Activated B cell treated with CpG ODN at 0.5 μM for 24 hours (primary cell): ENCODE measurements at places on chromosomes 1 and 21.
A peak's percentile ranks its signal among the peaks of the same experiment; 100 is the strongest.

DNA sequence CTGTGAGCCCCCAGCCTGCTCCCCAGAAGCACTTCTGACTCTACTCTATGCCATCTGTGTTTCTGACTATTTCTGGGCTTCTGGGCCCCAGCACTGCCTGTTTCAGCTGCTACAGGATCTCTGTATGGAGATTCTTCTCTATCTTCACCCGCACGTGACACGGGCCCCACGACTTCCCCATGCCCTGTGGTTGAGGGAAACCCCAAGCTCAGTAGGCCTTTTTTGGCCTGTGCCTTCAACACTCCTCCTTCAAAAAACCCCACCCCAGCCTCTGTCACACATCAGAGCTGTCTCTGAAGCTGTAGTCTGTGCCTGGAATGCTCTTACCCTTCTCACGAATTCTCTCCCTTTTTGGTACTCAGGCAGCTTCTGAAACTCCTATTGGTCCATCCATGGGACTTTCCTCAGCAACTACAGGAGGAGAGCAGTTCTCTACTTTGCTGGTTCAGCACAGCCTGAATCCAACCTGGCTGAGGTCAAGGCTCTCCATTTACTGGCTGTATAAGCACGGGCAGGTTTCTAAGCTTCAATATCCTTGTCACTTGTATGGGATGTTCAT is 2.0 kb upstream of the NID1 start:
- H3K4me1 ChIP-seq, result peaks cover 33% of the 10 kb centered on the region
- peaks cover 20% of the 10 kb centered on the region for H3K27me3 ChIP-seq
- H3K27ac ChIP-seq, result peak overlapping the region; percentile 71
- peak overlapping the region; percentile 57 for H3K4me3 ChIP-seq

- peaks cover 21% of the 10 kb centered on the region for H3K36me3 ChIP-seq
- no peaks in the 10 kb centered on the region for H3K27me3 ChIP-seq
- peak overlapping the region; percentile 92 for H3K4me3 ChIP-seq
- peaks cover 71% of the 10 kb centered on the region for H3K4me1 ChIP-seq
Observed at GRCh38 chr1:55214934-55215193, 300 bp downstream of the USP24 start.

DNA sequence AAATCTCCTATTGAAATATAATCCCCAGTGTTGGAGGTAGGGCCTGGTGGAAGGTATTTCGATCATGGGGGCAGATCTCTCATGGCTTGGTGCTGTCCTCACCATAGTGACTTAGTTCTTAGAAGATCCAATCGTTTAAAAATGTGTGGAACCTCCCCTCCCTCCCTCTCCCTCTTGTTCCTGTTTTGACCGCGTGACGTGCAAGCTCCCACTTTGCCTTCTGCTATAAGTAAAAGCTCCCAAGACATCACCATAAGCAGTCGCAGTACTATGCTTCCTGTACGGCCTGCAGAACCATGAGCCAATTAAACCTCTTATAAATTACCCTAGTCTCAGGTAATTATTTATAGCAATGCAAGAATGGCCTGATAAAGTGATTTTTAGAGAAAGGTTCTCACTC is 10.9 kb upstream of the RGS2 start:
- no peak overlapping the region for H3K4me3 ChIP-seq
- no peak overlapping the region for H3K27ac ChIP-seq
- no peaks in the 10 kb centered on the region for H3K4me1 ChIP-seq
- H3K36me3 ChIP-seq, result no peaks in the 10 kb centered on the region

DNA sequence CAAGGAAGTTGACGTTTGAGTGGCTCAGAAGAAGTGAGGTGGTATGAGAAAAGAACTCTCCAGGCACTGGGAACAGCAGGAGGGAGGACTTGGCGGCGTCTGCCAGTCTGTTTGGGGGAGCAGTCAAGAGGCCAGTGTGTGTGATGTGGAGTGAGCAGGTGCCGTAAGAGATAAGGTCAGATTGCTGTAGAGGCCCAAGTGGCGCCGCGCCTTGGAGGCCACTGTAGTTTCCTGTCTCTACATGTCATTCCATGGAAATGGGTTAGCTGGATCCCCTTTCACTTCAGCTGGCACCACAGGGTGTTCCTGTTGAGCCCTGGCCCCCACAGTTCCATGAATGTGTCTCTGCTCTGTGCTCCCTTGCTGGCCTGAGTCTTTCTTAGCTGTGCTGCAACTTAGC is 35.5 kb upstream of the PTPRF start:
- no peak for DNase-seq
- no peak overlapping the region for H3K27ac ChIP-seq
- H3K27me3 ChIP-seq, result peaks cover 22% of the 10 kb centered on the region
- no peaks in the 10 kb centered on the region for H3K36me3 ChIP-seq

- H3K4me3 ChIP-seq, result no peak overlapping the region
- no peak for DNase-seq
Observed at GRCh38 chr1:96096613-96097321, 624.8 kb upstream of the PTBP2 start.

DNA sequence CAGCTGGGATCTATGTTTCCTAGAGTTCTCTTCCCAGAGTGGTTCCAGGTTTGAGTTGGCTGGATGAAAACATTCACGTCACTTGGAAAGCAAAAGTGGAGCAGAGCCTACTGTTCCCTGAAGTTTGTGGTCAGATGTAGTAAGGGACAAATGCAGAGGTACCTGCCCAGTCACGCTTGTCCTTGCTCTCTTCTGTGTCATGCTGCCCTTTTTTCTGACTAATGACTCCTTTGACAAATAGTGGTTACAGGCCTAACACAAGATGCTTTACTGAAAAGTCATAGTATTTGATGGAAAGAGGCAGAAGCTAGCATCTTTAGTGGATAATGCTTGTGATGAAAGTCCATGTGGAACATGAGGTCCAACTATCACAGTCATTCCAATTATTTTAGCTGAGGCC is 881.4 kb upstream of the B3GALT2 start:
- H3K4me3 ChIP-seq, result no peak overlapping the region
- H3K36me3 ChIP-seq, result no peaks in the 10 kb centered on the region
- no peaks in the 10 kb centered on the region for H3K27me3 ChIP-seq
- H3K4me1 ChIP-seq, result no peaks in the 10 kb centered on the region

DNA sequence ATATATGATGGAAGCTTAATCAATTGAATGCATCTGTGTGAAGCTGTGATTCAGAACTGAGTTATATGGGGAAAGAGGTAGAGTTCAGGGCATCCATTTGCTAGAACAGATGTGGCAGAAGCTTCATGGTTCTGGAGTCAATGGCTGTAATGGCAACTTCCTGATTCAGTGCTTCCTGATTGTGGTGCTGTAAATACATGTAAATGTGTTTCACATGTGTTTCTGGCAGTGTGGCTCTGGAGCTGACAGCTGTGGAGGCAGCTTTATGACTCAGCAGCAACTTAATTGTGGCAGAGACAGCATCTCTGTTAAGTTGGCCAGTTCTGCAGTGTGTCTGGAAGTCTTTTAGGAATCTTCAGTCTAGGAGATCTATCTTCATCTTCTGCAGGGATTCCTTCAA is 226.6 kb upstream of the ZRANB2 start:
- H3K27me3 ChIP-seq, result no peaks in the 10 kb centered on the region
- H3K27ac ChIP-seq, result no peak overlapping the region
- H3K4me1 ChIP-seq, result no peaks in the 10 kb centered on the region
- DNase-seq, result no peak
- no peak overlapping the region for H3K4me3 ChIP-seq

GRCh38 chr1:17213148-17213781 is 8.3 kb downstream of the PADI1 start:
- H3K4me3 ChIP-seq, result no peak overlapping the region
- H3K27me3 ChIP-seq, result peaks cover 27% of the 10 kb centered on the region
- DNase-seq, result no peak
- H3K27ac ChIP-seq, result no peak overlapping the region

GRCh38 chr21:44869781-44870747 is 3.4 kb downstream of the PTTG1IP start:
- H3K36me3 ChIP-seq, result peaks cover 11% of the 10 kb centered on the region
- H3K4me1 ChIP-seq, result peaks cover 72% of the 10 kb centered on the region
- H3K27ac ChIP-seq, result no peak overlapping the region
- H3K4me3 ChIP-seq, result no peak overlapping the region

GRCh38 chr1:172561252-172561651 is 28.3 kb downstream of the SUCO start:
- H3K36me3 ChIP-seq, result peaks cover 90% of the 10 kb centered on the region
- H3K27ac ChIP-seq, result no peak overlapping the region
- no peak overlapping the region for H3K4me3 ChIP-seq
- peaks cover 5% of the 10 kb centered on the region for H3K4me1 ChIP-seq
- H3K27me3 ChIP-seq, result no peaks in the 10 kb centered on the region

DNA sequence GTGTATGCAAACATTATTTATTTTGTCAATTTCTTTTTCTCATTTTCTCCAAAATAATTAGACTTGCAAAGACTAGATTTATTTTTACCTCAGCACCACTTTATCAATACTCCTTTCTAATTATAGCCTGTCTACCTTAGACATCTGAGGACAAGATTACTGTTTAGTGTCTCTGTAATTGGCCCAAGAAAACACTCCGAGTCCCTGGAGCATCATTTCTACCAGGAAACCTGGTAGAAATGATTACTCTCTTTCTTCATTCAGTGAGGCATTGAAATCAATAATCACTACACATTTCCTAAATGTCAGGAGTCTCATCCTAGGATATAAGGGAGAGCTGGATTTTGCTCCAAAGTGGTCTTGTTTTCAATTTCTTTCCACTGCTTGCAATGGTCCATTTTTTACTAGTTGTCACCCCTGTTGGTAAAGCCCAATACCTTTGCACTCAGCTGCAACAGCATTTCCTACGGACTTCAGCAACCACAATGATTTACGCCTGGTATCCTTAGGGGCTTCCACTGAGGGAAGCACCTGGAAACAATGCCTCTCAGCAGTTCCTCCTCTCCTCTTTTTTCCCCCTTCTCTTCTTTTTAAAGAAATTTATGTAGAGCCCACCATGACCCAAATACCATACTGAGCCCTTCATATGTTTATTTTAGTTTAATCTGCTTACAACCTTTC is 64.6 kb downstream of the GRIK1 start:
- H3K4me3 ChIP-seq, result no peak overlapping the region
- H3K27me3 ChIP-seq, result peaks cover 2% of the 10 kb centered on the region
- no peak overlapping the region for H3K27ac ChIP-seq

GRCh38 chr1:40984066-40984465 is 4.6 kb downstream of the CTPS1 start:
- H3K36me3 ChIP-seq, result peaks cover 69% of the 10 kb centered on the region
- H3K27ac ChIP-seq, result no peak overlapping the region
- DNase-seq, result no peak
- no peaks in the 10 kb centered on the region for H3K27me3 ChIP-seq
- H3K4me3 ChIP-seq, result no peak overlapping the region

GRCh38 chr1:171890131-171890530 is 48.8 kb downstream of the DNM3 start:
- no peaks in the 10 kb centered on the region for H3K4me1 ChIP-seq
- no peak for DNase-seq
- H3K4me3 ChIP-seq, result no peak overlapping the region
- H3K27ac ChIP-seq, result no peak overlapping the region
- no peaks in the 10 kb centered on the region for H3K36me3 ChIP-seq

GRCh38 chr1:76938304-76938703 is 71.0 kb downstream of the ST6GALNAC5 start:
- H3K4me1 ChIP-seq, result no peaks in the 10 kb centered on the region
- no peak overlapping the region for H3K27ac ChIP-seq
- no peak for DNase-seq
- H3K36me3 ChIP-seq, result no peaks in the 10 kb centered on the region
- H3K4me3 ChIP-seq, result no peak overlapping the region
